MCF 10A (cell line): ENCODE measurements at places on chromosomes 11 and 22. TPM values are rescaled to one million over a fixed set of nuclear protein-coding genes. Genes with fewer than 3 reads are reported as not detected.

The SCUBE1 gene
- total RNA-seq: not detected in 2 replicates

The OR2AG2 gene
- total RNA-seq: 0.37 and 0.39 TPM in 2 replicates

The OR8D1 gene
- total RNA-seq: not detected in 2 replicates

The FADD gene
- total RNA-seq: 37.1 and 44.1 TPM in 2 replicates
